A549 treated with dexamethasone at 1 μM for 4 hours (cell line): ENCODE measurements at places on chromosomes 4 and X. TPM values are rescaled to one million over a fixed set of nuclear protein-coding genes. Genes with fewer than 3 reads are reported as not detected.

Gene TLR8
- total RNA-seq = not detected in 5 replicates

Gene USP51
- total RNA-seq = 0.46 to 0.67 TPM (median 0.54 TPM) in 5 replicates

Gene HTN3
- total RNA-seq = not detected in 5 replicates

Gene GAK
- 31.3 to 51.7 TPM (median 47.9 TPM) in 5 replicates for total RNA-seq

Gene ZNF157
- 0.05 TPM in 2 of 5 replicates, not detected in the others for total RNA-seq

Gene FOXR2
- not detected in 5 replicates for total RNA-seq

Gene PHOX2B
- total RNA-seq = 0.02 to 0.07 TPM in 2 of 5 replicates, not detected in the others

Gene GAGE1
- total RNA-seq = 0.17 TPM in 1 of 5 replicates, not detected in the others

Gene ATP2B3
- 0.07 to 0.15 TPM (median 0.13 TPM) in 5 replicates for total RNA-seq

Gene MAGEA2B
- 0.08 to 0.42 TPM (median 0.24 TPM) in 4 of 5 replicates, not detected in the other for total RNA-seq

Gene CT45A10
- 0.21 to 0.55 TPM (median 0.44 TPM) in 4 of 5 replicates, not detected in the other for total RNA-seq

Gene PTPN13
- total RNA-seq = 3.6 to 5.2 TPM (median 4.5 TPM) in 5 replicates
